Cortex of kidney (tissue), 1 donor: ENCODE measurements at places on chromosomes 4 and X.

GRCh38 chr4:183241721-183242151, 78.3 kb downstream of the CLDN22 start:
- no peak for DNase-seq

DNA sequence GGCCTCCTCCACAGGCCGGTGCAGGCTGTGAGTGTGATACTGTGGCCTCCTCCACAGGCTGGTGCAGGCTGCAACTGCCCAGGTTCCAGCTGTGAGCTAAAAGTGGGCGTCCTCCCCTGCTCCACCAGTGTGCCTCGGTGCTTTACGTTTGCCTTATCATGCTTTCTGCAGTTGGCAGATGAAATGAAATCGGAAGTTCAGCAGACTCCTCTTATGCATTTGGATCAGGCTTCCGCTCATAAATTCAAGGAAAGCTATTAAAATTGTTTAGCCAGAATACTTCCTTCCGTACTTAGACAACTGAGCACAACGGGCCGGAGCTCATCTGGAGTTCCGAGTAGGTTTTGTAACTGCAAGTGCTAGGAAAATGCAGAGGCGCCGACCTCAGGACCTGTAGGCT, 12.0 kb downstream of the CYP4V2 start:
- DNase-seq: no peak

- no peak for DNase-seq
Measured at GRCh38 chr4:83269256-83269655, 15.3 kb downstream of the COQ2 start.

DNA sequence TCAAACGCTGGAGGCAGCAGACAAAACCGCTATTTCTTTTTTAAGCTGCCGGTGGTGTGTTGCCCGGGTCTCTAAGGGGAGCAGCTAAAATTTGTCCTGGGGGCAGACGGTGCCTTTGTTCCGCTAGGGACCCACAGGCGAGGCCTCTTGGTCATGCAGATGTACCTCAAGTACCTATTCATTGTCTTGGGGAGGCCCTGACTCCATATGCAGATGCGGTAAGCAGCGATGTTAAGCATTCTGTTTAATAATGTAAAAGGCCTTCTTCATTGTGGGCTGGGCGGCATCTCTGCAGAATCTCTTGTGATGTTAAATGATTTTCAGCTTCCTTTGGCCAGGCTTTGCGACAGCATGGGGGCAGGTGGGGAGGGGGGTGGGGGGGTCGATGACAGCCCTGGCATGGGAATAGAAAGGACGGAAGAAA, 98.9 kb upstream of the PJA1 start:
- DNase-seq: no peak

DNA sequence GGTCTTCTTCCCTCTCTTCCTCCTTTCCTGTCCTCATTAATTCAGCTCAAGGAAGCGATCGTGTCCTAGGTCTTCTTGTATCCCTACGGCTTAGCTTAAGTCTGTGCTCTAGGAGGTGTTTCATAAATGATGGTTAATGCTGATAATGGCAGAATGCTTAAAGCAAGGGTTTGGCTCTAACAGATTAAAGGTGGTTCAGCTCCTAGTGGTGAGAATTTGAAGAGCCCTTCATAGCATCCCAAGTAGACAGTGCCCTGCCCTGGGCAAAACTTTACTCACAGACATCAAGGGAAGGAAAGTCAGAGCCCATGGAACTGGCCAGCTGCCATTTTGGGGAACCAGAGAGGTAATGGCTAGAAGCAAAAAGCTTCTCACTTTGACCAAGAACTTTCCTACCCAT, 47.0 kb upstream of the PGRMC1 start:
- no peak for DNase-seq

DNA sequence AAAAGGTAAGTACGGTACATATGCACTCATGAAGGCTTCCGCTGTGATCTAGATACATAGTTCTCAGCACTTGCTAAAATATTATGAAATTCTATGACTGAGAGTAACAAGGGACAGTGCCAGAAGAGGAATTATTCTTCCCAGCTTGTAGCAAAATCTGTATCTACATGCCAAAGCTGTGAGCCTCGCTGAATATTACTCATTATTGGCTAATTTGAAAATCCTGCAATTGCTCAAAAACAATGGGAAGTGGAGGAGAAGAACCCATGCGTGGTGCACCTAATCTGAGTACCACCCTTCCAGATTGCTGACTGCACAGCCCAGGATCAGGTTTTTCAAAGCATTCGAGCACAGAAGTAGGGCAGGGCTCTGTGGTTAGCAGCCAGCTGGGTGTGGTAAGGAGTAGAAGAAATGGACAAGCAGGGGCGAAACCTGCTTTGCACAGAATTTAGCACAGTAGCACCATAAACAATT, 17.4 kb upstream of the PDCL2 start:
- no peak for DNase-seq
